ENCODE measurements at places on chromosomes 5 and 9.

GRCh38 chr9:89189215-89189614, 10.6 kb upstream of the SHC3 start:
- DNase-seq, result no peak

- no peak for DNase-seq
Measured at GRCh38 chr9:126617823-126618165, 4.1 kb downstream of the LMX1B start.

GRCh38 chr9:70261131-70261870, 2.5 kb downstream of the SMC5 start:
- DNase-seq, result no peak

- DNase-seq, result no peak
Measured at GRCh38 chr9:27977931-27978330, 404.6 kb upstream of the C9orf72 start.

- DNase-seq, result no peak
Measured at GRCh38 chr9:132356324-132356924, 1.6 kb upstream of the SETX start.

DNA sequence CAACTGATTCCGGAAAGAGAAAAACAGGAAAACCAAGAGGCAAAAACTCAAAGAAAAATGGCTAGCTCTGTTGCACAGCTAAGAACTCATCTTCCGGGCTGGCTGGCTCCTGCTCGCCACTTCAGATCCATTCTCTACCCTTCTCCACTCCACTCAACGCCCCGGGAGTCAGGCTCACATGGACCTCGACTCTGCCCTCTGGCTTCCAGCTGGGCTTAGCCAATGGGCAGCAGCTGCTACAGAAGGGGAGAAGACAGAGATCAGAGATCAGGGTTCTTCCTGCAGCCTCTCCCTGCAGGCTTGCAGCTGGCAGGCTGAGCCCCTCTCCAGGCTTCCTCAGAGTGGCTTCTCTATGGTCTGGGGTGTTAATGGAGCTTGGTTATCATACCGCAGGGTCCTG, 187.5 kb downstream of the MED10 start:
- DNase-seq, result no peak

GRCh38 chr5:150312518-150312917, 9.8 kb upstream of the ARSI start:
- DNase-seq, result no peak

DNA sequence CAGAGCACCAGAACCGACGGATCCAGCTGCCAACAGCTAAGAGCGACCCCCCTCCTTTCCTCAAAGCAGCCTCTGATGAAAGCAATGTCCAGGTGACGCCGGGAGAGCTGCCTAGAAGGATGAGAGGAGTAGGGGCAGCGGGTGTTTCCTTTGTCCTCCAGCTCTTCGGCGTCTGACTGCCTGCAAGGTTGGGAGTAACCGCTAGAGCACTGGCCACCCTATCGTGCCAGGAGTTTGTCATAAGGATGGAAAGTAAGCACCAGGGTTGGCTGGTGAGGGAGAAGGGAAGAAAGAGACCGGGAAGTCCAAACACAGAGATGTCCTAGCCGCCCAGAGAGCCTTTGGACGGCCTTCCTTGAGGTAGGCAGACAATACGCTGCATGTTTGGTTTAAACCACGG, 10.8 kb downstream of the MRPL36 start:
- DNase-seq, result no peak

DNA sequence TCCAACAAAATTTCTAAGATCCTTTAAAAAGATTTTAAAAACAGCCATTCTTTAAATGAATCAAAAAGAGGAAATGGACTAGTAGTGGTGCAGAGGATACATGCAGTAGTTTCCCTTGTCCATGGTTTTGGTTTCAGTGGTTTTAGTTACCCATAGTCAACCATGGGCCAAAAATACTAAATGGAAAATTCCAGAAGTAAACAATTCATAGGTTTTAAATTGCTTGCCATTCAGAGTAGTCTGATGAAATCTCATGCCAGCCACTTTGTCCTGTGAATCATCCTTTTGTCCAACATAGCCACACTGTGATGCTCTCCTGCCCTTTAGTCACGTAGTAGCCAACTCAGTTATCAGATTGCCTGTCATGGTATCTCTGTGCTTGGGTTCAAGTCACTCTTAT, 286.1 kb downstream of the ANXA1 start:
- no peak for DNase-seq

- no peak for DNase-seq
Measured at GRCh38 chr9:9961487-9961886, 651.3 kb downstream of the PTPRD start.

- no peak for DNase-seq
Measured at GRCh38 chr5:140634103-140634502, 1.1 kb upstream of the CD14 start.

GRCh38 chr9:133050142-133050541, 11.6 kb upstream of the CEL start:
- no peak for DNase-seq

- no peak for DNase-seq
Measured at GRCh38 chr5:98543490-98543889, 230.0 kb upstream of the RGMB start.

GRCh38 chr9:136146126-136147037, 27.7 kb upstream of the TMEM250 start:
- no peak for DNase-seq

Measured in T-helper 17 cell (primary cell).